ENCODE measurements at places on chromosomes 1 and 21. TPM values are rescaled to one million over a fixed set of nuclear protein-coding genes. Genes with fewer than 3 reads are reported as not detected.

DNA sequence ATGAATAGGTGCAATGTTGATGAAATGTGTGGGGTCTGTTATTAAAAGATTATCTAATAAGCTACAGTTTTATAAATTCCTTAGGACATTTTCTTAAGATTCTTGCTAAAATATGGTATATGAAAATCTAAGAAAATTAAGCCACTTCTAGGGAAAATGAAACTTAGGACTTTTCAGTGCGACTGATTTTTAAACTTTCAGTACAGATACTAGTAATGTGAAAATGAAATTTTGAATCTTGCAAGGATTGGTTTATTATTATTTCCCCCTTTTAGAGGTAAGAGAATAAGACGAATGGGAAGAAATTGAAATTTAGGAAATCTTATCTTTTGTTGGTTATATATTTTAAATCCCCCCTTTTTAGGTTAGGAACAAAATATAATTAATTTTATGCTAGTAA is 16.4 kb downstream of the CAPZA1 start:
- no peak for DNase-seq

SV2A gene
- 42.5 TPM for total RNA-seq

GRCh38 chr21:33266789-33267135 is 595 bp downstream of the IL10RB start:
- DNase-seq = no peak

NES gene
- 95.9 TPM for total RNA-seq

DNA sequence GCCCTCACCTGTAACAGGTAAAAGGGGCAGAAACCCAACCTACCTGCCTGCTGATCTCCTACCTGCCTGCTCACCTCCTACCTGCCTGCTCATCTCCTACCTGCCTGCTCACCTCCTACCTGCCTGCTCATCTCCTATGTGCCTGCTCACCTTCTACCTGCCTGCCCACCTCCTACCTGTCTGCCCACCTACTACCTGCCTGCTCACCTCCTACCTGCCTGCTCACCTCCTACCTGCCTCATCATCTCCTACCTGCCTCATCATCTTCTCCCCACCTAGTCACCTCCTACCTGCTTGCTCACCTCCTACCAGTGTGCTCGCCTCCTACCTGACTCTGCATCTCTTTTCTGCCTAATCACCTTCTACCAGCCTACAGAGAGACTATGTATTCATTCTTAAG is 452.9 kb downstream of the MATN1 start:
- no peak for DNase-seq

- no peak for DNase-seq
Measured at GRCh38 chr1:230030122-230030821, 36.8 kb upstream of the GALNT2 start.

GRCh38 chr1:161439280-161440232 is 65.7 kb upstream of the FCGR2A start:
- DNase-seq = peak; percentile 43

- DNase-seq = no peak
Measured at GRCh38 chr1:167476061-167476460, 42.3 kb downstream of the CD247 start.

DNA sequence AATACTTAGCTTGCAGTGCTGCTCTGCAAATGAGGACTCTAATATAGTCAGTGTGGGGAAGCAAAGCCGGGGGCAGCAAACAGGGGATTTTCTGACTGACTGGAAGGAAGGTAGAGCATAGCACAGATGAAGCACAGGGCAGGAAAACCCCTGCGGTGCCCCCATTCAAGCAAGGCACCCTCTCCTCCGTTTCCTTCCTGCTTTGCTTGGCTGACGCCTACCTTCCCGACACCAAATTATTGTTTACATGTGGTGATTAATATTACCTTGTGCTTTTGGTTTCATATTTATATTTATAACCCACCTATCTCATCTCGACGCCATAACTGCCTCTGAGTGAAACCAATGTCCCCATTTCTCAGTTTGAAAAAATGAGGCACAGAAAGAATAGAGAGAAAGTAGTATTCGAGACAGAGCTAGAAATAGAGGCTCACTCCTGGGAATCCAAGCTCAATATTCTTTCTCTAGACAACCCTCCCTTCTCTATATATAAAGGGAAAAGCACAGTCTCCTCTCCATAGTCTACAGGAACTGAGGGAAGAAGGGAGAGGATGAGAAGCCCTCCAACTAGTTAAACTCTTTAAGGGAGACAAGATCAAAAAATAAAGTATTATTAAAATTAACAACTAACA is 41.3 kb downstream of the PIK3C2B start:
- DNase-seq = peak; percentile 51

GRCh38 chr1:199422206-199422605 is 605.3 kb upstream of the NR5A2 start:
- DNase-seq = peak; percentile 71

TNFRSF9 gene
- not detected for total RNA-seq

FALEC gene
- not detected for total RNA-seq

FCAMR gene
- not detected for total RNA-seq

- no peak for DNase-seq
Measured at GRCh38 chr1:37948166-37948565, 1.3 kb upstream of the INPP5B start.

C1orf21 gene
- total RNA-seq = 34.2 TPM

DNA sequence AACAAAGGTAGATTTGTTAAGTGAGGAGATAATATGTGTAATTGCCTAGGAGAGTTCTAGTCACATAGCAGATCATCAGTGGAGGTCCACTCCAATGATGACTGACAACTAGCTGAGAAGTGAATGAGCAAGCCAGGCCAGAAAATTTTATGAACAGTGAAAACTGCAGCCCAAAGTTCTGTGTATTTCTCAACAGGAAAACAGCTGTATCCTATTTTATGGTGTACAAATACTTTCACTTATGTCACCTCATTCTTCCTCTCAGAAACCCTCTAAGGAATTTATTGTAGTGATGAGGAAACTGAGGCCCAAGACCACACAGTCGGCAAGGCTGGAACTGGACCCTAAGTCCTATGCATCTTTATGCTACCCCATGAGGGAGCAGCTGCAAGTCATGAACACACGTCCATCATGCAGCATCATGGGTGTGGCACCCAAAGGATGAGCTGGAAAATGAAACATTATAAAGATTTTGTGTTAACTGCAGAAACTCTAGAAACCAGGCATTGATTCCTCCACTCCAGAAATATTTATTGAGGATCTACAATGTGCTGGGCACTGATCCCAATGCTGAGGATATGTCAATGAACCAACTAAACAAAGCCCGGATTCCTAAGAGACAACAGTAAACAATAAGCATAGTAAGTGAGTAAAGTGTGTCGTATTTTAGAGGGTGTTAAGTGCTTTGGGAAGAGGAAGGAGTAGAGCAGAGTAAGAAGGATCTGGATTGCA is 99.5 kb upstream of the DUSP10 start:
- no peak for DNase-seq

RAB7B gene
- total RNA-seq = not detected

DNA sequence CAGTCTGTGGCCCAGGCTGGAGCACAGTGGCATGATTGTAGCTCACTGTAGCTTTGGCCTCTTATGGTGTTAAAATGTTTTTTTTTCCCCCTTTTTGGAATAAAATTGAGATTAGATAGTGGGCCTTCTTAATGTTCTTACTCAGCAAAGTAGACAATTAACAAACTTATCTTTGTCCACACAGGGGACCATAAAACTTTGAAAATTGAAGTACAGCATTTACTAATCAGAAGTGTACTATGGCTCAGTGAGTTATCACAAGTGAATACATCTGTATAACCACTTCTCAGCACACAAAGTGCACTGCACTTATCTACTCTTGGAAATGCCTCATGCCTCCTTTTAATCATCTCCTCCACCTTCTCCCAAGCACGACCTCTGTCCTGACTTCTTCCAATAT is 218.9 kb downstream of the PRDM2 start:
- no peak for DNase-seq

DNA sequence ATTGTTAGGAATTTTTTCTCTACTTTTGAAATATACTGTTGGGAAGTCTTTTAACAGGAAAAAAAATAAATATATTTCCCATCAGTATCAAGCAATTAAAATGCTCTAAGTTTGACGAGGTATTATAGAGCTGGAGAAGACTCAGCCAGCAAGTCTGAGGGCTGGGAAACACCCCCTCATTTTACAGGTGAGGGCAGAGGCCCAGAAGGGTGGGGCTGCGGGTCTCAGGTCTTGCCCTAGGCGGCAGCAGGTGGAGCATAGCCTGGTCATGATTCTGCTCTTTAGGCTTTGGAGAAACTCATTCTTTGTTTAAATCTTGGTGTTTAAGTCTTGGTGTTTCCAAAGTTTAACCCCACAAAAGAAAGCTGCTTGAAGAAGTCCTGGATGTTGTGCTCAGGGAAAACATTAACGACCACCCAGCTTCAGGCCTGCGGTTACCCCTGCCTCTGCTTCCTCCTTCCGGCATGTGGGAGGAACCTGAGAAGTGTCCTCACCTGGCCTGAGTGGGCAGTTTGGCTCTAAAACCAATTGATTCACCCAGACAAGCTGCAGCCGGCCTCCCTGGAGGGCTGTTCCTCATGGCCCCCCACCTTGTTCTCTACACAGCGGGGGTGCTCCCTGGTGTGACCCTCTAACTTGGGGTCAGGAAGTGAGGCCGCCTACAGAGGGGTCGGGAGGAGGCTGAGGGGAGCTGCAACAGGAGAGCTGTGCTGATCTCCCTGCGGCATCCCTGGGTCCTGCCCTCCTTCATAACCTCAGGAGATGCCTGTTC is 41.7 kb downstream of the OLFML2B start:
- no peak for DNase-seq

GRCh38 chr1:65056866-65057265 is 90.5 kb upstream of the JAK1 start:
- DNase-seq = no peak

HENMT1 gene
- total RNA-seq = 7.0 TPM

- DNase-seq = no peak
Measured at GRCh38 chr21:37896788-37897187, 19.5 kb downstream of the KCNJ6 start.

DNA sequence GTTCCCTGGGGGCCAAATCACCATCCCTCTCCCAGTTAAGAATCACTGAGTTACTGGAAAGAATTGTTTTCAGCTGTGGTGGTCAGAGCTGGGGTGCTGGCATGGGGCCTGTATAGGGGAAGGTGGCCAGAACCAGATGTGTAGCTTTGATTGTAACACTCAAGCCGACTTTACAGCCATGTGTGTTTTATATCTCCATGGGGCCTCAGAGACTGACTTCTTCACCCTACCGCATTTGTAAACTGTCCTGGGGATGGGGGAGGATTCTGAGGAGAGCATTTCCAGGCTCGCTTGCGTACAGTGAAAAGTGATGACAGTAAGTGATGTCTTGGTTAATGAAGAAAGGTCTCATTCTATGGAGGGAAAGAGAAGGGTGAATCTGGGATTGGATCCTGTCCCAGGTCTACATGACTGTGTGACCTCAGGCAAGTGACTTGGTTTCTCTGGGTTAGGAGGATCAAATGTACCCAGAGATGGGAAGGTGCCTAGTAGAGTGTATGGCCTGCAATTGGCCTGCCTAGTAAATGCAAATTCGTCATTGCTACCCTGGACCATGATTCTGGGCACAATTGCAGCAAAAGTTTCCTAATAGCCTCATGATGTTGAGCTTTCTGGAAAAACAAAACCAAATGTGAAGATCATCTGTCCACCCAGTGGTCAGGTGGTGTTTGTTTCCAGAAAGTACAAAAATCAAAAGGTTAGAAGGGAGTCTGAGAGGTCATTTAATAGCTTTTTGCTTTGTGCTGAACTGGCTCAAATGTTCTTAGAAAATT is 49.7 kb upstream of the RCC2 start:
- no peak for DNase-seq

- DNase-seq = peak; percentile 0
Measured at GRCh38 chr1:5369223-5369622, 623.0 kb downstream of the NPHP4 start.

PRR9 gene
- not detected for total RNA-seq

TMEM50A gene
- 71.4 TPM for total RNA-seq

DNALI1 gene
- total RNA-seq = 5.4 TPM

GRCh38 chr1:150970808-150971582 is 3.6 kb downstream of the CERS2 start:
- peak; percentile 19 for DNase-seq

DNA sequence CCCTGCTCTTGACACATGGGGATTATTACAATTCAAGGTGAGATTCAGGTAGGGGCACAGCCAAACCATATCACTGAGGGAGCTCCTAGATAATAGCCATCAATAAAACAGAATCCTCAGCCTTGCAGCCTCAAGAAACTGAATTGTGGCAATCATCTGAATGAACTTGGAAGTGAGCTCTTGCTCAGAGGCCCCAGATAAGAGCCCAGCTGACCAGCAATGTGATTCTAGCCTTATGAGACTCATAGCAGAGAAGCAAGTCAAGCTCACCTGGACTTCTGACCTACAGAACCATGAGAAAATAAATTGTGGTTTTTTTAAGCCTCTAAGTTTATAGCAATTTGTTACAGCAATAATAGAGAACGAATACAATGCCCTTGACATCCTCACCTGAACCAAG is 302.5 kb downstream of the LTN1 start:
- no peak for DNase-seq

Data from GM23338 (cell line).